Right atrium auricular region (tissue), 2 donors: ENCODE measurements at places on chromosomes 1 and 21. TPM values are rescaled to one million over a fixed set of nuclear protein-coding genes. Genes with fewer than 3 reads are reported as not detected.

DNA sequence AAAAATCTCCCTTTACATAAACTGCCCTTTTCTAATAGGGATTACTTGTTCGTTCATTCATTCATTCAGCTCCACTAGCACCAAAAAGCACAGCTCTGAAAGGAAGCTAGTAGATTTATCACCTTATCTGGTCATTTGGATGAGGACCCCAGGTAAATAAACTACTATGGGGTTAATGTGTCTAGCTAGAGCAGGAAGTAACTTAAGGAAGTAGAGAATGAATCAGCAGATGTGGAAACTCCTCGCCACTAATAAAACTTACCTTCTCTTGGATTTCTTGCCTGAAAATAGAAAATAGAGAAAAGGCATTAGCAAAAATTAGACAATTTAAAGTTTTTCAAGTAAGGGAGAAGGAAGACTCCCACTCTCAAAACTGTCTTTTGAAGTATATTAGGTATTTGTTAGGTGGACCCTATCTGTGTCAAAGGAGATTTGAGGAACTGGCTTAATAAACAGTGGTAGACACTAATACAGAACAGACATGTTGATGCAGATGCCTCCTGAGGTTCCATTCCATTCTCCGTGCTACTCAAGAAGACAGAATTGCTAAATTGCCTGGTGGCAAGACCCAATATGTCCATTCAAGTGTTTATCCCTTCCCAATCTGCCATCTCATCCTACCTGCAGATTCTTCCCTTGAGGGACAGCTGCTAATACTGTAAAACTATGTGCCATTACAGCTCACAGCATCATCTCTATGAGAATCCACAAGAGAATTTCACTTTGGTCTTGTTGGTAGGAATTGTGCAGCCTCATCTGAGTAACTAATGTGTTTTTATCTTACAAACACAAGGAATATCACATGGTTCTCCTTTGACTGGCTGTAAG lies 14.9 kb downstream of the SELL start:
- DNase-seq, result no peak
- no peaks in the 10 kb centered on the region for H3K27me3 ChIP-seq
- no peak overlapping the region for H3K4me3 ChIP-seq
- no peaks in the 10 kb centered on the region for H3K36me3 ChIP-seq
- no peak overlapping the region for H3K27ac ChIP-seq

GRCh38 chr1:7539769-7540175 lies 231.3 kb upstream of the VAMP3 start:
- H3K27ac ChIP-seq, result no peak overlapping the region
- no peak for DNase-seq
- no peak overlapping the region for H3K4me3 ChIP-seq
- H3K27me3 ChIP-seq, result no peaks in the 10 kb centered on the region

The IFI44 gene
- total RNA-seq, result 8.1 TPM

The PYHIN1 gene
- not detected for total RNA-seq
